ENCODE measurements at places on chromosomes 7 and 10.
A peak's percentile ranks its signal among the peaks of the same experiment; 100 is the strongest.

- DNase-seq: no peak
Observed at GRCh38 chr7:27793780-27794179, 53.8 kb downstream of the TAX1BP1 start.

DNA sequence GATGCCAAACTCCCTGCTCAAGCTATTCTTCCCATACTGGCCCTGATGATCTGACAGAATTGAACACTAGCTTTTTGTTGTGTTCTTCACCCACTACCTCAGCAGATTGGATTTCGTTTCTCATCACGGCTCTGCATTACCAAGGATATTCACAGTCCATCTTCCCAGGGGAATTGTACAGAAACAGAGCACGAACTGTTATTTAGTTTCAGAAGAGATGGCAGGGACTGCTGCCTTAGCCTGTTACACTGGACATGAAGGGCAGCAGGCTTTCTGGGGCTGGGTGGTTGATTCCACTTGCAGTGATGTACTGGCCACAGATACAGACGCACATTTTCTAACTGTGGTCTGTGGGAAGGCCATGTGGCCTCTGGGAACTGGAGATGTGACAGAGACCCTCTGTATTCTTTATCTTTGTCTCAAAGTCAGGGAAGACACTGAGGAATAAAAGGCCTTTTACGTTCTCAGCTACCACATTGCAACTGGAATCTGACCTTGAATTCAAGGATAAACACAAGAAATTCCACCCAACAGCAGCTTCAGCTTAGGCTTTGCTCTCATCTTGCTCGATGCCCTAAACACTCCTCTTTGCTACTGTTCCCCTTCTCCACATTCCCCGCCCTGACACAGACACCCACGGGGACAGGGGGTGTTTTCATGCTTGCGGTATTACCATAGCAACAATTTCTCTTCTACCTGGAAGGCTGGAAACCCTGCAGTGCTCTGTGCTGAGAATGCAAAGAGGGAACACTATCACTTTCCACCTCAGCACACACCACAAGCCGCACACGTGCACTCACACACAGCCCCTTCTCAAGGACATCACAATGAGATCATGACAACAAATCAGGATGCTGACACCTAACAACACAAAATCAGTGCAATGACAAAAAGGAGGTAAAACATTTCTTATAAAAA lies 81.7 kb downstream of the RNF216 start:
- DNase-seq: peak; percentile 71

DNA sequence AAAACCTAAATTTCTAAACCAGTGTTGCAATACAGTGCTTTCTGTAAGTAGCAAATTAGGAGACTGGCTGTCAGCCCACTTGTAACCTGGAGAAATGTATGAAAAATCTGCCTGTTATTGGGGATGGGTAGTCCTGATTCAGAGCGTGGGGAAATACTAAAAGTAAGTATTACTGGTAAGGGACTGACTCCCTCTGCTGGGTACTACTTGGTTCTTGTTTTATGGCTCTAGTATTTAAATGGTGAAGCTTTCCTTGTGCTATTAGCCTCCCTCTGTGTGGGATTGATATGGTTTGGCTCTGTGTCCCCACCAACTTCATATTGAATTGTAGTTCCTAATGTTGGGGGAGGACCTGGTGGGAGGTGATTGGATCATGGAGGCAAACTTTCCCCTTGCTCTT lies 886.1 kb downstream of the SORCS1 start:
- DNase-seq: no peak

- DNase-seq: no peak
Observed at GRCh38 chr10:49312246-49312869, 13.4 kb downstream of the C10orf71 start.

DNA sequence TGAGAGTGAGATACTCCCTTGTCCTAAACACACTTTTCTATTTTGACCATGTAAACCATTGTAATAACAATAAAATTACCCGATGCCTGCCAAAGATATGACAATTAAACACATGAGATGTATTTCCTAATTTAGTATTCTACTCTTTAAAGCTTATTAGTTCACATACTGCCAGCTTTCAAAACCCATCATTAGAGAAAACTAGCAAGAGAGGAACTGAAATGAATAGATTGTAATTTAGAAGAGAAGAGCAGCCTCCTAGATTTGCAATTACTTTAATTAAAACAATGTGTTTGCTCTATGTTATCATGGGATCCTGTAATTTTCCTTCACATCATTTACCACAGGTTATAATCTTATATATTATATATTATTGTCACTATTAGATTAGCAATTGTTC lies 428.2 kb downstream of the THSD7A start:
- no peak for DNase-seq

DNA sequence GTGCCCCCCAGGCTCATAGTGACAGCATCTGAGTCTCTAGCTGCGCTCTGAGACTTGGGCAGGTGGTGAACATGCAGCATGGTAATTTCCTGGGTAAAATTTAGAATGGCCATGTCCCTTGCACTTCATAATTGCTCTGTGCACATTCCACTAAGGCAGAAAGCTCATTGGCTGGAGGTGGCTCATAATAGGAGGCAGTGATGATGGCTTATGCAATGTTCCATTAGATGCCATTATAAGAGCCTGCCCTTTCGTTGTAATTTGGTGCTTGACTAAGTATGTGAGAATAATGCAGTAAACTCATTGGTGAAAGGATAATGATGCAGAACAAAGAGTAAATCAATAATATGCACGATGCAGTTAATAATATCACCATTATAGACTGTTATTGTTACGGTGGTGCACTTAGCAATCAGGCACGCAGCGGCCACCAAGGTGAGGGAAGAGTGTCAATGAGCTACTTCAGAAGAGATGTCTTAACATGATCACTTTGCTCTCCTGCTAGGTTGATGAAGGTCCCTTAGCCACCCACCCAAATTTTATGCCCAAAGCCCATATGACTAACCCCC lies 545.9 kb downstream of the KCNMA1 start:
- no peak for DNase-seq

DNA sequence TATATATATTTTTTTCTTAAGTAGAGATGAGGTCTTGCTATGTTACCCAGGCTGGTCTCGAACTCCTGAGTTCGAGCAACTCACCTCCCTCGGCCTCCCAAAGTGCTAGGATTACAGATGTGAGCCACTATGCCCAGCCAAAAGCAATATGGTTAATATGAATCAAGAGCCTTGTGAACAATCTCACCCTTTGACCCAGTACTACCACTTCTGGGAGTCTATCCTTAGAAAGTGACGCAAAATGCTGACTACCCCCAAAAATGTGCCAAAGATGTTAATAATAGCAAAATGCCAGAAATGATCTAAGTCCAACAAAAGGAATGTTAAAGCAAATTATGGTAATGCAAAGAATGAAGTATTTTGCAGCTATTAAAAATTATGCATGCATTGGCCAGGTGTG lies 44.3 kb downstream of the HOXA1 start:
- no peak for DNase-seq

DNA sequence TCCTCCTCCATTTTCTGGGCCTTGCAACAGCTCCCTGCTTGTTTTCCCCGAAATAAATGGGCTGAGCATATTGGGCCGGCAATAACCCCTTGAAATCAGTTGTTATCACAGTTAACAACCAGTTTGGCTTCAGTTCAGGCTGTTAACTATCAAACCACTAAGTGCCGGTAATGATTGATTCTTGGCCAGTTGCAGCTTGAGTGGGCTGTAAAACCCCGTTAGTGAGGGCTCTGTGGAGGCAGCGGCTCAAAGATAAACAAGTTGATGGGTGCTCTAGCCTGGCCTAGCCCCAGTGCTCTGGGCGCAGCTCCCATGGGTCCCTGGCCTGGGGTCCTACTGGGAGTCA lies 8.3 kb downstream of the FGF8 start:
- DNase-seq: no peak

DNA sequence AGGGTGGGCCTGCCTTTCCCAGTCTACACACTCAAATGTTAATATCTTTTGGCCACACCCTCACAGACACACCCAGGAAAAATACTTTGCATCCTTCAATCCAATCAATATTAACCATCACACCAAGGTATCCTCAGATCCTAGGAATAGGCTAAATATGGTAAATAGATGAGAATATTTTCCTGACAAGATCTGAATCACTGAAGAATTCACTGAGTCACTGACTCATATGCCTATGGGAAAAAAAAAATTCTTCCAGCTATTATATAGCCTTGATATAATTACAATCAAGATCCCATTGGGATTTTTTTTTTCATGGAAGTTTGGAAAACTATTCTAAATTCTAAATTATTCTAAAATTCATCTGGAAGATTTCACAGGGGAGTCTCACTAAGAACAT lies 65.8 kb downstream of the INHBA start:
- DNase-seq: no peak

- no peak for DNase-seq
Observed at GRCh38 chr7:142569851-142570250, 179.4 kb upstream of the PRSS1 start.

DNA sequence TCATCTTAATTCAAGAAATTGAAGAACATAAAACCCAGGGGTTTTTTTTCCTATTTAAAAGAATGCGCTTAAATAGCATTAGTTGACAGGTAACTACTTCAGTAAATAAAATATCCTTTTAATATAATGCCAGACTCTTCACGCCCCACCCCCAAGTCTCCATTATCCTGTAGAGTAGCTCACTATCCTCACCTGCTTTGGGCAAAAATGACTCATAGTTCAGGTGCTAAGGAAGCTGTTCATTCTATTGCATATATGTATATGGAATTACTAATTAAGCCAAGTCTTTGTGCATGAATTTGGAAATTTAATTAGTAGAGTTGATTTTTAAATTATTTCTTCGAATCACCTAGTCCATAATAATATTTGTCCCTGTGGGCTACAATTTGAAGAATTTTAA lies 656.8 kb upstream of the ANKRD30A start:
- no peak for DNase-seq

DNA sequence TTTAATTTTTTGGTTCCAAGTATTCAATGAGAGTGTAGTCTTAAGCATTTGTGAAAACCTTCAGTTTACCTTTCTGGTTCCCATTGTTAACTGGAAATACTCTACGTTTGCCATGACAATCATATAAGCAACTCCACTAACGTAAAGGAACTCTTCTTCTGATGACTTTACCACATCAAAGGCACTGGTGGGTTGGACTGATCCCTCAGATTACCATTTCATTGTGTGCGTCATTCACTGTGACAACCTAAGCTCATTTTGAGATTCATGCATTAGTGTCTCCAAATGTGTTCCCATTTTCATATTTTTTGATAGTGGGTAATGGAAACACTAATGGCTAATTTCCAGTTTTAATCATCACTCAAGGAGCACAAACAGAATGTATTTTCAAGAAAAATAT lies 119.9 kb upstream of the COL1A2 start:
- DNase-seq: no peak

DNA sequence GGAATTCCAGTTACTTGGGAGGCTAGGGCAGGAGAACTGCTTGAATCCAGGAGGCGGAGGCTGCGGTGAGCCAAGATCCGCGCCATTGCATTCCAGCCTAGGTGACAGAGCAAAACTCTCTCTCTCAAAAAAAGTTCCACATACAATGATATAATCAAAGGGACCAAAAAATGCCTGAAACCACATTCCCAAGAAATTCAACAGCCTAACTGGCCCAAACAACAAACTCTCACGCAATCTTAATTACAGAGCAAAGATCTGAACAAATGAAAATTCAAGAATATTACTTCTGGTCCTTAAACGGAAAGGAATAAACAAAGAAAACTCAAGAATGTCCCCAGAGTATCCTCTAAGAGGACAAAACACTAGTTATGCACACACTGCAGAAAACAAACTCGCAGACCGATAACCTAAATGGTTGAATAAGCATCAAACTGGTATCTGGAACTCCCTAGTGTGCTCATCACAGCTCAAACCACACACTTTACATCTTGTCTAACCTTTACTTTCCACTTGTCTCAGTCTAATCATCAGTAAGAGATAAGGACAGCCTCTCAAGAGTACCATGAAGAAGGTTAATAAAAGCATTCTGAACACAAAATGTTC lies 3.7 kb downstream of the OGA start:
- DNase-seq: no peak

All from activated naive CD8-positive, alpha-beta T cell treated with anti-CD3 and anti-CD28 coated beads, Interleukin-2, amount 50 U/mL, for 24 hours (primary cell).